ENCODE measurements at places on chromosomes 2 and 18.

DNA sequence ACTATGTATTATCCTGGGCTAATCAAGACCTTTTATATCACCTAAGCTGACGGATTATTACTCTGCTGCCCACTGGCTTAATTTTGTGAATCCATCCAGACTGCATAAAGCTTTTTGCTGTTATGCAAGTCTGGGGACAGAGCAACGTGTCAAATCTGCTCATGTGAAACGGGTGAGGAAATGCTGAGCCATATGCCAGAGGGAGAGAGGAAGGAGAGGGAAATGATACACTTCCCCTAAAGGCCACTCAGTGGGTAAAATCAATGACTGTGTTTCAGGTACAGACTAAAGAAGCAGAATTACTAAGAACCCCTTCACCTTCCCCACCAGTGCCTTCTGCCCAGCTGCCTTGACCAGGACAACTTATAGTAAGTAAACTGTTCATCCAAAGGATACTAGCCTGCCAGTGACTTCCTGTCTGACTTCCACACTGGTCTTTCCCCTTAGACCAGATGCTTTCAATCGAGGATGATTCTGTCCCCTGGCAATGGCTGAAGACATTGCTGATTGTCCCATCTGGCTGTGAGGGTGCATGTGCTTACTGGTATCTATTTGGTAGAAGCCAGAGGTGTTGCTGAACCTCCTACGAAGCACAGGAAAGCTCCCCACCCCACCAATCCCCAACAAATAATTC, 43.0 kb downstream of the STAT1 start:
- DNase-seq: no peak

GRCh38 chr2:23312996-23313606, 71.9 kb upstream of the KLHL29 start:
- peak; percentile 47 for DNase-seq

DNA sequence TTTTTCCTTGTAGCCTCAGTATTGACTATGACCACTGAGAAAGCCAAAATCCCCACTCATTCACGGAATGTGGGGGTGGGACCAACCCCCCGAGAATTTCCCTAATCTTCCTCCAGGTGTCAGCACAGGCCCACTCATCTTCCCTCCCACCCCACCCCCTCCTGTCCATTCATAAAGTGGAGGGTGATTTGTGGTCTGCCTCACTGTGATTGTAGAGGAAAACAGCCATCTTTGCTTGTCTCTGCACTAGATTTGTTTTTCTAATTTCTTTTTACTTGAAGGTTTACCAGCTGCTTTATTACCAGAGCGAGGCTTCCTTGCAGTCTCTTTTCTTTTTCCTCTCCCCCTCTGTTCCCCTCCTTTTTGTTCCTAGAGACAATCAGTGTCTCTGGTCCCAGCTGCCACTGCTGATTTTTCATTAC, 171.8 kb downstream of the ICOS start:
- DNase-seq: no peak

- DNase-seq: no peak
Measured at GRCh38 chr18:78838183-78838582, 141.4 kb upstream of the SALL3 start.

- no peak for DNase-seq
Measured at GRCh38 chr2:202541137-202541536, 93.6 kb upstream of the FAM117B start.

DNA sequence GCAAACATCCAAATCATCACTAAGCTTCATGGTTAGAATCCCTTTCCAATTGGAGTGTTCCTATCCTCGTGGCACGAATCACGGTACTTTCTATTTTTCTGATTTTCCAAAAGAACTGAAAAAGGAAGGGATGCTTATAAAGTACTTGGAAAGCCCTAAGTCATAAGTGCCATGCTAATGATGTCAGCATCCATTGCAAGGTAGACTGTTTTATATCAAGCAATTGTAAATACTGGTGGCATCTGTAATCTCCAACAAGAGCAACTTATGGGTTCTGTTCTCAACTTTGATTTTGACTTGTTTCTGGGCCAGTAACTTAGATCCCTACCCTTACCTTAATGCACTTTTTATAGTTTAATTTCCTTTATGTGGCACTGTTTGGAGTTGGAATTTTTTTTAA, 619.5 kb downstream of the BCL11A start:
- no peak for DNase-seq

GRCh38 chr2:21467910-21468309, 344.1 kb downstream of the TDRD15 start:
- no peak for DNase-seq

Data from iPS DF 6.9 (cell line).